ENCODE measurements at places on chromosomes 6 and 20. TPM values are rescaled to one million over a fixed set of nuclear protein-coding genes. Genes with fewer than 3 reads are reported as not detected.

GRCh38 chr20:41030061-41030460 is 1.4 kb downstream of the TOP1 start:
- DNase-seq: no peak

PRSS35 gene
- total RNA-seq: 1.3 TPM

DNA sequence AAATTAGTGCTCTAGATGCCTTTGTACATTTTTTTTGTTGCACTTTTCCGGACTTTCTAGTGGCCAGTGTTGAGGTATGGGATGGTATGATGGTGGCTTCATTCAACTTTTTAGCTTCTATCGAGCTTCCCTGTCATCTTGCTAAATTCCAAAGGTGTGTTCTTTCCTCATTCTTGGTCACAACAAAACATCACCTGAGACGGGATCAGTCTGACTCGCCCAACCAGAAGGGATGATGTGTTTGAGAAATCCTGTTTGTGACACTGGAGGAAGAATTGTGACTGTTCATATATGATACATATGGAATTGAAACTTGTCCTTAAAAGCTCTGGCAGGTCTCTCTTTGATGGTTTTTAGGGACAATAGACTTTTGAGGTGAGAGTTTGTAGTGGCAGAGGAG is 33.8 kb downstream of the KCNS1 start:
- DNase-seq: no peak

SAMD3 gene
- total RNA-seq: not detected

- DNase-seq: no peak
Measured at GRCh38 chr6:105884426-105884825, 201.7 kb upstream of the PRDM1 start.

MYL9 gene
- 190 TPM for total RNA-seq

Measured in myocyte (in vitro differentiated cells).